ENCODE measurements at places on chromosomes 13 and 19.

- DNase-seq, result no peak
These were observed 1692.0 kb downstream of the SLITRK5 start for GRCh38 chr13:89363144-89363543.

- DNase-seq, result no peak
These were observed 1.7 kb downstream of the ITM2B start for GRCh38 chr13:48234566-48235340.

DNA sequence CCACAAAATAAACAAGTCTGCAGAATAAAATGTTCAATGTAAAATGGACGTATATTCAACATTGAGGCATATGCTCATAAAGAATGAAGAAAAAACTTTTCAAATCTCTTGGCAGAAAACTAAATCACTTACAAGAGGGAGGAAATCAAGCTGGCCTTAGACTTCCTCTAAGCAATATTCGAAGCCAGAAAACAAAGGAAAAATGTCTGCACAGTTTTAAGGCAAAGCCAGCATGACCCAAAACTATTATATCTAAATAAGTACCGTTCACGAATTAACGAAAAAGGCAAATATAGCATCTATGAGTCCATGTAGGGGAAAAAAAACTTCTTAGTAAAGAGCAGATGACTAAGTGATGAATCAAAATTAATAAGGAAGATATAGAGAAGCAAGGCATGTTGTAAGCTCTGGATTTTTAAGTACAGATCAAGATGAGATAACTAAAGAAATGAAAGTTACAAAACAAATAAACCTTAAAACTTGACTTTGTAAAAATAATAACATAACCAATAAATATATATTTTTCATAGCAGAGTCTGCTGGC is 101.3 kb downstream of the KCNRG start:
- DNase-seq, result peak; percentile 37

DNA sequence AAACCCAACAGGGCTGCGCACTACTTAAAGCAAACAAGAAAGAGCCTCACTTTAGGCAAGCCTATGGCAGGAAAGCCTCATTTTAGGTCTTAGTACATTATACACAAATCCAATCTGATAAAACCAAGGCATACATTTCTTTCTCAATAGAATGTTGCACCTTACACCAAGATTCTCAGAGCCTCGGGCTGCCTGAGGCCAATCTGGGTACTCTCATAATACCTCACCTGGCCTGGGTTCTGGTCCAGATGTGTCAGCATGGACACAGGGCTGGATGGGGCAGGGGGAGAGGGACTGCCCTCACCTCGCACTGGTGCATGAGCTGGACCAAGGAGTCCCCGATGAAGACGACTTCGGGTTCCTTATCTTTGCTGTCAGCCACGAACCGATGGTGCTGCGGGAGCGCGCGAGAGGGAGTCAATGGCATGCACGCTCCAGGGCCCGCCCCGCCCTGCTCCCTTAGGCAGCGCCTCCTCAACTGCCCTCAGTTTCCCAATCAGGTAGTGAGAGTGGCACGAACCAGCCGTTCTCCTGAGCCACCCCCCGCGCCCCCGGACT is at the start of gene PRR19:
PRR19 (plus strand) TSS at position 487 of the 558 bp plus-strand sequence. CDS start 7,453 bp downstream, outside the sequence.
- no peak for DNase-seq

GRCh38 chr19:8512115-8512967 is 1.6 kb downstream of the ZNF414 start:
- DNase-seq, result peak; percentile 20

- DNase-seq, result no peak
These were observed 68.3 kb downstream of the DNAJC3 start for GRCh38 chr13:95745289-95745688.

DNA sequence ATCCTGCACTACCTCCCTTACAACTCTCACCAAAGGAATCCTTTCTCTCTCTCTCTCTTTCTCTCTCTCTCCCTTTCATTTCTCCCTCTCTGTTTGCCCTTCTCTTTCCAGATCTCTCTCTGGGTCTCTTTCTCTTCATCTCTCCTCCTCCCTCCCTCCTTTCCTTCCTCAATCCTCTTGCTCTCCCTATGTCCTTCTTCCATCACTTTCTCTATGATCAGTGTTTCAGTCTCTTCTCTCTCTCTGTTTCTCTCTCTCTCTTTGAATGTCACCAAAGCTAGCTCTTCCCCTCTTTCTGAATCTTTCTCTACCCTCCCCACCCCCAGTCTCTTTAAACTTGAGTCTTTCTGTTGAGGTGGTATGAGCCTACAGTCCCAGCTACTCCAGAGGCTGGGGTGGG is 19.8 kb upstream of the KLK4 start:
- DNase-seq, result no peak

GRCh38 chr13:31798189-31798588 is 58.9 kb downstream of the RXFP2 start:
- no peak for DNase-seq

- DNase-seq, result no peak
These were observed 10.2 kb downstream of the OXGR1 start for GRCh38 chr13:96984051-96984508.

GRCh38 chr19:18414504-18415177 is 4.6 kb upstream of the SSBP4 start:
- DNase-seq, result no peak

- DNase-seq, result no peak
These were observed 13.0 kb downstream of the GAS6 start for GRCh38 chr13:113850722-113851479.

- no peak for DNase-seq
These were observed 316.1 kb downstream of the COG6 start for GRCh38 chr13:39971526-39971925.

DNA sequence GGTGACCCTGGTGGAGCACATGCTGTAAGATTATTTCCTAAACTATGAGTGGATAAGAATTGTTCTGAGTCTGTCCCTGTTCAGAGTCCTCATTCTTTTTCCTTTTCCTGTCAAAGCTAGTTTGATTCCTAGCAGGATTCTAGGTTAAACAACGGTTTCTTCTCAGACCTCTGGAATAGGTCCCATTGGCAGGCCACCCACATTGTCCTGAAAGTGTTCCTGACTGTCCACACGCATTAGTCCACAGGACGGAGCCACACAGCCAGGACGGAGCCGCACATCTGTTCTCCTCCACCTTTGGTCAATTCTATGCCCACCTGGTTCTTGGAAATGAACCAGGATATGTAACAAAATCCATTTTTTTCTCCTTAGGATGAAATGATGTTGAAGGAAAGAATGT is 46.1 kb downstream of the ANKRD10 start:
- DNase-seq, result no peak

GRCh38 chr19:6055013-6055795 is 55.1 kb downstream of the RFX2 start:
- DNase-seq, result no peak

DNA sequence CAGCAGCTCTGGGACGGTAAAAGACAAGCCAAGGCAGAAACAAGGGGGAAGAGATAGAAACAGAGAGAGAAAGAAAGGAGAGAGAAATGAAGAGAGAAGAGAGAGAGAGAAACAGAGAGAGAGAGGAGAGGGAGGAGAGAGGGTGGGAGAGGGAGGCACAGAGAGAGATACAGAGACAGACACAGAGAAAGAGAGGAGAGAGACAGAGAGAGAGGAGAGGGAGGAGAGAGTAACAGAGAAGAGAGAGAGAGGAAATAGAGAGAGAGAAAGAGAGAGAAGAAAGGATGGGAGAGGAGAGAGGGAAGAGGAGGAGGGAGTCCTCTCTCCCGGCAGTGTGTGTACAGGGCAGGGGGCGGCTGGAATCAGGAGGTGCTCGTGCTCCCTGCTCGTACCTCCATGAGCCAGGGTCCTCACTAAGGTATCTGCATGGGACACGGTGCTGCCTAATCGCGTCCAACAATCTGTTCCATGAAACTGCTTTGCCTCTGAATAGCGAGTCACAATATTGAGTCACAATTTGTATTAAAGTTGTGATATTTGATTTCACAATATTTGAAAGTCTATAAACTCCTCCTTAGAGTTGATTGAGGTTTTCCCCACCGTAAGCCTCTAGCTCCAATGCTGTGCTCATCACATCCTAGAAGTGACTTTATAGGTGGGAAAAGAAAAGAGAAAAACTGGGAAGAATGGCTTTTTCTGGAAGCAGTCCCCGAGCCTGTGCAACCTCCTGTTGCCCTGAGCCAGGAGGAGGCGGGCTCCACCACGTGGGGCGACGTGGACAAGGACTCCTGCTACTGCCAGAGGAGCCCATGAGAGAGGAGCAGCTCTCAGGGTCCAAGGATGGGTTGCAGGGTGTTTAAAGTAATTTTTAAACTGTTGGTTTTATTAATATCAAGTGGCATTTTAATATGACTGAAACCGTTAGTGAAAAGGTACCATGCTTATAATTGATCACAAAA is 81.7 kb upstream of the ARHGEF7 start:
- DNase-seq, result peak; percentile 13

- DNase-seq, result no peak
These were observed 719.2 kb downstream of the OLFM4 start for GRCh38 chr13:53747825-53748224.
